ENCODE measurements at places on chromosomes 7 and 10.

GRCh38 chr7:100545360-100546128, 6.5 kb downstream of the AGFG2 start:
- DNase-seq, result no peak

- DNase-seq, result no peak
Observed at GRCh38 chr7:46744957-46745706, 824.1 kb upstream of the IGFBP3 start.

GRCh38 chr7:50153148-50153547, 60.1 kb upstream of the ZPBP start:
- no peak for DNase-seq

GRCh38 chr7:142337054-142338001, 79.5 kb upstream of the PRSS58 start:
- DNase-seq, result no peak

GRCh38 chr7:95205665-95206225, 118.6 kb downstream of the PON1 start:
- no peak for DNase-seq

DNA sequence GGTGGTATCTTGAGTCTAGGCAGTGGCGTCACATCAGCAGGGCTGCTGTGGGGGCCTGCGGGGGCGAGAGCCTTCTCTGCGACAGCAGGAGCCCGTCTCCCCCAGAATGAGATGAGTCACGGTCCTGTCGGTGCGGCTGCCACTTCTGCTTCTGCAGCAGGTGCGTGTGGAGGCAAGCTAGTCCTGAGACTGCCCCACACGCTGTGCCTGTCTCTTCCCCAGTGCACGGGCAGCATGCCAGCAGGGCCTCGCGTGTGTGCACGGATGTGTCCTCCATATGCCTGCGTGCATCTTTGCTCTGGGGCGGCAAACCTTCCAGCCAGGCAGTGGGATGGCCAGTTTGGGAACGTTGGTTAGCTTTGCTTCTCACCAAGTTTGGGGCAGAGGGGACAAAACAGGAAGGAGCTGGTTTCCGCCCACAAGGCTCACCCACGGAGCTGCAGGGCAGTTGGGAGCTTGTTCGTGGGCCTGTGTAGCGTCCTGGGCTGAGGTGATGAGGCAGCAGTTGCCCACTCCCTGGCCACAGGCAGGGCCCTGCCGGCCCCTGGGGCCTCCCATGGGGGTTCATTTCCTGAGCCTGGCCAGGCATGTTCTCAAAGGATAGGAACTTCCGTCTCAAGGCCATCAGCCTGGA, 60.8 kb upstream of the PPIF start:
- DNase-seq, result peak; percentile 63

- DNase-seq, result no peak
Observed at GRCh38 chr10:132690401-132690800, 95.5 kb downstream of the NKX6-2 start.

GRCh38 chr10:129033340-129033739, 433.7 kb upstream of the MGMT start:
- DNase-seq, result no peak

DNA sequence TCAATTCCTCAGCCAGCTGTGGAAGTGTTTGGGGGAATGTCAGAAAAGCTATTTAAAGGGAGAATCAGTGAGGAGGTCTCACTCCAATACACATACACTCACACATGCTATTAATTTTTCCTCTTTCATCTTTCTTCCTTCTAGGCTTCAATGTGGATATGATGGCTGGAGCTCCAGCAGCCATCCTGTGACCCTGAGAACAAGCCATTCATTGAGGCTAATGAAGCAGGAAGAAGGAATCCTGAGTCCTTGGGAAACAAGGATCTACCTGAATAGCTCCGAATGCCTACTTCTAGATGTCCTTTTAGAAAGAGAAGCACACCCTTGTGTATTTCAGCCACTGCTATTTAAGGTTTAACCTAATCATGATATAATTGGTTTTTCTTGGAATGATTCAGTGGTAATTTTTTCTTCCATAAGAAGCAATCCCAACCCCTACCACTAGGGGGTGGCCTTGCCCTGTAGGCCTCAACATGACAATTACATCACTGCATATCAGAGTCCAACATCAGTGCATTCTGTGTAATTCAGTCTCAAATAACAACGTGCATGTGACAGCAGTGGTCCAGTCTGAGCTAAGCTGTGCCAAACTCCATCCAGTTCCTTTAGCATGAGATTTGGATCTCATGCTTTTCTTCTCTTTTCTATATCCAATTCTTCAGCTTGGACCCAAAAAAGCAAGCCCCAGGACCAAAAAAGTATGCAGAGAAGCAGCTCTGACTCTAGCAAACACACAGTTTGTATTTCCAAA, 85.3 kb upstream of the ANKRD1 start:
- peak; percentile 22 for DNase-seq

DNA sequence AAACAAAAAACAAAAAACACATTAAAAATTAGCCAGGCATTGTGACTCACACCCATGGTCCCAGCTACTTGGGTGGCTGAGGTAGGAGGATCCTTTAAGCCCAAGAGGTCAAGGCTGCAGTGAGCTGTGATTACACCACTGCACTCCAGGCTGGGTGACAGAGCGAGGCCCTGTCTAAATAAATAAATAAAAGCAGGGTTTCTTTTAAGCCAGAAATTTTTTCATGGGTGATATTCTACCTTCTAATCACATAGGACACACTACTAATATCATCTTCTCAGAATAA, 14.2 kb upstream of the SVIL start:
- no peak for DNase-seq

DNA sequence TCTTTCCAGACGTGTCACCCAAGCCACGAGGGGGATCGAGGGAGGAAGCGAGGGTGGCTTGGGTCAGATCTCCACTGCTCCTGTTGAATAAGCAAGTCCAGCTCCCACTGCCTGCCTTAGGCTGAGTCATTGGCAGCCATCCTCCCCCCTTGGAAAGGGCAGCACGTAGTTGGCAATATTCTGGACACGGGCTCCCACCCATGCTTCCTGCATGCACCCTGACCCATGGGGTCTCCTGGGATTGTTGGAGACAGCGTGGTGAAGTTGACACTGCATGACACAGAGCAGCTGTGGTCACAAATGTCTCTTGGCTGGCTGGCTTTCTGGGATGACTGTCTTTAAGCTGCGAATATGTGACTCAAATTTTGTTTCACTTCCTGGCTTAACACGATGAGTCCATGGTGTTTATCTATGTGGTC, 11.2 kb downstream of the BTBD16 start:
- no peak for DNase-seq

GRCh38 chr10:131820626-131821025, 80.2 kb upstream of the PPP2R2D start:
- DNase-seq, result no peak

GRCh38 chr7:152850420-152850819, 90.9 kb downstream of the ACTR3B start:
- no peak for DNase-seq

DNA sequence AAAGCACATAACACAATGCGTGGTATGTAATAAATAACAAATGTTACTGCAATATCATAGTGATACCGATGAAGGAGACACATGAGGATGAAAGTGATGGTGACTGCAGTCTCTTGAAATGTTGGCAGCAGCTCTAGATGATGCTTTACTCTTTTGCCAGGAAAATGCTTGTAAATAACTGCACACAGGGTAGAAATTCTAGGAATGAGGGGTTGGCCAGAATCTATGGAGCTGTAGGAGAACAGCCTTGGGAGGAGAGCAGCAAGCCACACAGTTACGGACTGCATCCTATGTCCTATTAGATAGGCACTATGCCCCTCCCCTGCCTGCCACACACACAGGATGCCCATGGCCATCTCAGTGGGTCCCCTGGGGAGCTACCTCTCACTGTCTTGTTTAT, 97.6 kb upstream of the GSDME start:
- no peak for DNase-seq

DNA sequence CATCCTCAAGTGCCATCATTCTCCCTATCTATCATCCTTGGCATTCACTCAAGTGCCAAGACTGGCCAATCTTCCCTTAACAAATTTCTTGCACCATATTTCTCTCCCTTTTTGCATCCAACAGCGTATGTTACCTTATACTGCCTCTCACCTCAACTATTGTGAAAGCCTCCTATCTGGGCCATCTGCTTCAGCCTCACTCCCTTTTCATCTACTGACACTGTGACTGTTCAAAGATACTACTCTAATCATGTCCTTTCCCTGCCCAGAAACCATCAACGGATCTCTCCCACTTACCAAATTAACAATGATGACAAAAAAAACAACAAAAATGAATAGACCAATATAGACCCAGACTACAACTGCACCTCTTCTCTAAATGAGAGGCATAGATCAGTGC, 90.6 kb upstream of the NMT2 start:
- DNase-seq, result no peak

DNA sequence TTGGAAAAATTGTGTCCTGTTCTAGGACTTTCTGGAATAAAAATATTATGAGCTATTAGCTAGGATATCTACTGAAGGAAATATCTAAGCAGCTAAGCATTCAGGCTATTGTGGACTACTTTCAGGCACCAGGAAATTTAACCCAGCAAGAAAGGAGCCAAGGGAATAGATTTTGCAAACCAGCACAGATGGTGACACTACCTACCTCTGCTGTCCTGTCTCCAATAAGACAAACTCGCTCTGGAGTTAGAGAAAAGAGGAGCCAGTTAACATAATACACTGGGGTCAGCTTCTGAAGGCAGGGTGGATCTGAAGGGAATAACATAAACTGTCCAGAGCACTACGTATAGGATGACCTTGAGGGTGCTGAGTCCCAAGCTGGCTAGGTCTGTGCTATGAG, 223.7 kb upstream of the PRSS58 start:
- DNase-seq, result no peak

DNA sequence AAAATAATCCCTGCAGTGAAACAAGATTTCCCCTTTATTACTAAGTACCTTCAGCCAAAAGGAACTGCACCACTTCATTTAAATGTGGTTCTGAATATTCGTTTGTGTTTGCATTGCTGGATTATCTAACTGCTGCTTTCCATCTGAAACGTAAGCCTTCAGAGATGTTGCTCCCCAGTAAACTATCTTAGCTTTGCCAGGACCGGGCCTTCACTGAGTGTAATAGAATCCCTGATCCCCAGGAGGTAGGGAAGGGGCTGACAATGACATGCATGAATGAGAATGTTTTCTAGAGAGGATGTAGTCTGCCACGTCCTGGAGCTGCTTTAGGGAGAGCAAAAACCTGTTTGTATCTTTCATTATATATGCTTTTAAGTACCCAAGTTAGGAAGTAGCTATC, 19.5 kb upstream of the INSYN2A start:
- no peak for DNase-seq

DNA sequence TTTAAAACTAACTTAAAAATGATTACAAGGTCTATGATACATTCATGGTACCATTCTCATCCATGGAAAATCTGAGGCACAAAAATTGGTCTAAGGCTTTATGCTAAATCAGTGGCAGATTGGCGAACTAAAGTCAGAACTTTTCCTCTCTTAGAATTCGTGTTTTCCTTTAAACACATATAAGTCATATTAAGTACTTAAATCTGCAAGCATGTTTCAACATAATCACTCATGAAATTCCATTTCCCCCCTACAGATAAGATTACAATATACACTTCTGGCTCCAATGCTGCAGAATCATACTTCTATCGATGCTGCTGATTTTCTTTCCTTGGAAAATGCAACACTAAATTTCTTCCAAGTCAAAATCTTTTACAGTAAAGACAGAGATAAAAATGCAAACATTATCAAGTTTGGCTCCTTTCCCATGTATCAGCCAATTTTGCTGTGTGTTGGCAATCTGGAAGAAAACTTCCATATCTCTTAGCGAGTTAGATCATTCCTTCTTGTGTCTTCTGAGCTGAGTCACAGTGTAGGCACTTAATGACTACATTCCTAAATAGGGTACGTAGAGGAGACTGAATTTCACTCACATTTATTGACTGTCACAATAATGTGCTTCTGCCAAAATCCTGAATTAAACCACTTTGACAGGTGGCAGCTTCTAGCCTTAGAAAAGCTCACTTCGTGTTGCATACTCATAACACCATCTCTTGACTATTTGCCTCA, 76.4 kb upstream of the LRRC17 start:
- DNase-seq, result no peak

GRCh38 chr10:77864151-77864851, 62.3 kb downstream of the DLG5 start:
- DNase-seq, result no peak

DNA sequence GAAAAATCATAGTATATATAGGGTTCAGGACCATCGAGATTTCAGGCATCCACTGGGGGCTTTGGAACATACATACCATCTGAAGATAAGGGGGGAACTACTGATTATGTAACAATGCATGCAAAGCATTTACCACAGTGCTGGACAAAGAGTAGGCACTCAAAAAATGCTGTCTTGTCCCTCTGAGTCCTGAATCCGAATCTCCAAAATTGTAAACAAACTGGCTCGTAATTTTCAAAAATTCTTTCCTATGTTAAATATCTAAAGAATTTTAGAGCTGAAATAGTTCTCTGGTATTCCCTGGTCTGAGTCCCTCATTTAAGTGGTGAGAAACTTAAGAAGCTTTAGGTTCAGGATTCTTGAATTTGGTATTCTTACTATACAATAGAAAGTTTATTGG, 167.8 kb upstream of the ASAH2 start:
- DNase-seq, result no peak

- no peak for DNase-seq
Observed at GRCh38 chr7:157016352-157017041, 6.0 kb upstream of the MNX1 start.

DNA sequence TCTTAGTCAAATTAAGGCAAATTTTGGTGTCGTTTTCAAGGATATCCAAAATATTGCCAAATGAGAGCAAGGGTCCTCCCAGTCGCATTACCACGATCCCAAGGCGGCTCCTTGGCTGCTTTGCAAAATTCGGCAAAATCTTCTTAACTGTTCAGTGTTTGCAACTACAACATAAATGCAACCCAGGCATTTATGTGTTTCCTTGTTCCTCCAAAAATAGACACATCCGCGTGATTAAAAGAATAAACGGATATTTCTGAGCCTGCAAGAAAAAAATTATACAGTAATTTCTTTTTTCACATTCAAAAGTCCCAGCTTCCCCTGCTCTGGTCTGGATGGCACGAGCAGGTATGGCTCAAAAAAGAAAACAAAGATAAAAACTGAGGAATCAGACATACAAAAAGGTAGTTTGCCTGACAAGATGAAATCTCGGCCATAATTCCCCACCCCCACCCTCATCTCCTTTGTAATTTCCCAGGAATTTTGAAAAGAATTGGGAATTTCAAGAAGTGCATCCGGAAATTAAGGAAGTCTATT, 6.0 kb downstream of the SKIDA1 start:
- no peak for DNase-seq

DNA sequence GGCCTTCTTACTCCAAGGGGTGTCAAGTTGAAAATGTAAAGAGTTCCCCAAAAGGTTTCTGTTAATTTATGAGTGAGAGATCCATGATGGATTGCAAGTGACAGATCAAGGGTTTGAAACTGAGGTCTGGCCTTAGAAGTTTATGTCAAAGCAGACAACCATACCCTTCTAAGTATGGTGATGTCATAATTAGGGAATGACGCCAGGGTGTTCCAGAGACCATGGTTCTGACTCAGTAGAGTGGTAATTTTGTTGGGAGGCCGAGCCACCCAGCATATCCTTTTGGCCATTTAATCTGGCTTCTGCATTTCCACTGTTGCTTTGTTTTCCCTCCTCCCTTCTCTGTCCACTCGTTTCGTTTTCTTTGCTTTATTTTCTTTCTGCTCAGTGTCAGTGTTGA, 2.7 kb downstream of the TRUB1 start:
- no peak for DNase-seq

GRCh38 chr7:111049971-111050680, 40.8 kb upstream of the LRRN3 start:
- DNase-seq, result no peak

Data from stimulated activated CD4-positive, alpha-beta T cell treated with anti-CD3 and anti-CD28 coated beads, Interleukin-15, amount 100 ng/mL, for 1 hour (primary cell).